Femur (tissue), 1 donor: ENCODE measurements at places on chromosomes 16 and 17.

- DNase-seq = peak; percentile 83
Measured at GRCh38 chr16:31868691-31869167, 4.9 kb upstream of the ZNF267 start.

DNA sequence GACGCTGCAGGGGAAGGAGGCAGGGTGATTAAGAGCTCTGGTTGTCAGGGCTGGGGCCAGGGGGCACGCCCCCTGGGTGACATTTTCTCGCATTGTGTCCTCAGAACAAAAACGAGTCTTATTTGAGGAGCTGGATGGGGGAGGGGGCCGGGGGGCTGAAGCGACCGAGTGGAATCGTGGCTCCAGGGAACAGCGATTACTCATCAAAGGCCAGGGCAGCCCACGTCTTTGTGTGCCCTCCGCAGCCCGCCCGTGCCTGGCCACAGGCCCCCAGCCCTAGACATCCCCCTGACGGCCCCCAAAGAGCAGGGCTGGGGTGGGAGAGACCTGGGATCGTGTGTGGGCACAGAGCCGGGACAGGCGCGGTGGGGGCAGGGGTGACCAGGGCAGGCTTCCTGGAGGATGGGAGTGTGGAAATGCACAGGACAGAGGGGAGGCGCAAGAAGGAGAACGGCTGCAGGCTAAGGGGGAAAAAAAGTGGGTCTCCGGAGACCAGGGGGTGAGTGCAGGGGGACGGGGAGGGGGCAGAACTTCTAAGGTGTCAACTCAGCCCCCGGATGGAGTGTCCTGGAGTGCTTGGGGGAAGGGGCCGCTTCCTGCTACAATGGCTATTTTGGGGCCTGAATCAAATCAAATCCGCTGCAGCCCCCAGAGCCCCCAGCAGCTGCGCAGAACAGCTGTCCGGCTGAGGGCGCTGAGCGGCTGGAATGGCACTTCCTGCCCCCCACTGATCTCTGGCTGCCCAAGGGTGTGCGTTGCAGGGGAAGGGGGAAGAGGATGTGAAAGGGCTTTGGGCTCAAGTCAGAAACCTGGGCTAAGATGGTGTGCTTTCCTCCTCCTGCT, 24.0 kb upstream of the PHB1 start:
- peak; percentile 61 for DNase-seq

DNA sequence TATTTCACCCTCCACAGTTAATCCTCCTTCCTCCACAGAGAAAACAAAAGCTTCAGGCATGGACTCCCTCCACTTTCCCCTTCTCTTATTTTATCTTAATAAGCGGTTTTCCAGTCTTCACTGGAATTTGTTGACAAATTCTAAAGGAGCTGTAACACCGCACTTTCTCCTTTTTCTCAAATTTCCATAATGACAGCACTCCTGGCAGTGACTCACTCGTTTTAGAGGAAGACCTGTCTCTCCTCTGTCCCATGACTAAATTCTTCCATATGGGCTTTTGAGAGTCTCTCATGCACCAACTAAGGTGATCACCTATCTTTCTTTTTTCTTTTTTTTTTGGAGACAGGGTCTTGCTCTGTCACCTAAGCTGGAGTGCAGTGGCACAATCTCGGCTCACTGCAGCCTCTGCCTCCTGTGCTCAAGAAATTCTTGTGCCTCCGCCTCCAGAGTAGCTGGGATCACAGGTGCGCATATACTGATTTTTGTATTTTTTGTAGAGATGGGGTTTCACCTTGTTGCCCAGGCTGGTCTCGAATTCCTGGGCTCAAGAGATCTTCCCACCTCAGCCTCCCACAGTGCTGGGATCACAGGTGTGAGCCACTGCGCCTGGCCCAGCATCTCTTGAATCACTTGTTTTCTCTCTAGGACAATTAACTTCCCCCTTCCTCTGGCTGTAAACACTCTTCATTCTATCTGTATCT, 7.7 kb downstream of the ITGAM start:
- no peak for DNase-seq

DNA sequence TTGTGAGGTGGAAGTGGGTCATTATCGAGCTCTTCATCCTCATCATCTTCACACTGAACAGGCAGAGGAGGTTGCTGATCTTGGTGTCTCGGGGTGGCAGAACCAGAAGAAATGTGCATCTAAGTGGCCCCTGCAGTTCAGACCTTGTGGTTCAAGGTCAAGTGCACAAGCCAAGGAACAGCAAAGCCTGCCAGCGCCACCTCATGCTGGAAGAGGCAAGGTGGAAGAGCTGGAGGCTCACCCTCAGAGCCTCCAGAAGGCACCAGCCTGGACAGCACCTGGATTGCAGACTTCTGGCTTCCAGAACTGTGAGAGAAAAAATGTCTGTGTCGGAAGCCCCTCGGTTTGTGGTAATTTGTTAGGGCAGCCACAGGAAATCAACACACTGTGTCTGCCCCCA, 32.7 kb downstream of the IFT140 start:
- no peak for DNase-seq

DNA sequence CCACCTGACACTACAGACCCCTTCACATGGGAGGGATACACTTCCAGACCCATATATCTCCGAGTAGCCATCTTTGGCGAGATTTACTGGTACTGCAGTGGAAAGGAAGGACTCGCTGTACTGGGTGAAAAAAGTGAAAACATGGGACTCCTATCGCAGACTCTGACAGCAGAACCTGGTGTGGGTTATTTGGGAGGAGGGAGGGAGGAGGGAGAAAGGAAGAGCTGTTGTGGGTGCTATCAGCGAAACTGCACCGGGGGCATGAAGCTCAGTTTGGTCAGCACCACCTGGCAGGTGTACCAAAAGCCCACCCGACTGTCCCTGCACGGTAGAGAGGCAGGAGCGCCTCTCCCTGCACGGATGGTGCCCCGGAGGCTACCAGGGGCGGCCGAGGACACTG, 5.0 kb downstream of the HBQ1 start:
- DNase-seq = no peak

GRCh38 chr16:15434425-15435215, at the start of gene BMERB1:
BMERB1 (plus strand) TSS chr16:15434588; CDS start chr16:15434654, 66 bp downstream.
- peak; percentile 82 for DNase-seq

- DNase-seq = no peak
Measured at GRCh38 chr16:76114681-76115080, 162.5 kb upstream of the CNTNAP4 start.
